Vagina (tissue), 2 donors: ENCODE measurements at places on chromosomes 1 and 21.

GRCh38 chr1:32194984-32195383 lies 5.4 kb upstream of the CCDC28B start:
- DNase-seq, result no peak

GRCh38 chr1:82560566-82560965 lies 759.8 kb downstream of the ADGRL2 start:
- DNase-seq, result no peak

DNA sequence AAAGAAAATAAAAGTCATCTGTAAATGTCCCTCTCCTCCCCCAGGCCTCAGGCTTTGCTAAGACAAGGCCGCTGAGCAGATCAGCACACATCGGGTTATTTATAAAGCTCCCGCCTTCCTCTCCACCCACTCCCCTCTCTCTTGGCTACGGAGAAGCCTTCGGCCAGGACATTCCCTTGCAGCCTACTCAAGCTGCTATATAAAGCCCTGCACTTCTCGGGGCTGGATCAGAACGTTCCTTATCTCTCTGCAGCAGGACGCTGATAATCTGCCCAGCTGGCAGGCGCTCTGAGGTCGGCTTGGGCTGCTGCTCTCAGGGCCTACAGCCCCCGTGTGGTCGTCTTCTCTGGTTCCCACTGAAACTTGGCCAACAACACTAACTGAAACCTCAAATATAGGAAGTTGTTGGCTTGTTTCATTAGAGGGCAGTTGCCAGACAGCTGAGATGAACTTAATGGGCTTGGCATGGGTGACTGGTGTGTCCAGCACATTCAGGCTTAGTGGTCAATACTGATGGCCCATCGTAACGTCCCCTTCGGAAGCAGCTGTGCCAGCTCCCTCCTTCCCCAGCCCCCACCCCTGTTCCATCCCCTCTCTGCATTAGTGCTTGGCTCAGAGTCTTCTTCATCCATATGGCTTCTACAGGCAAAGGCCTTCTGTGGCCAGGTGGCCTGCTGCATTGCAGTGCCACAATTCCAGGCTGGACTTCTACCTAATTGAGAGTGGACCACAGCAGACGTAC lies 64.6 kb downstream of the IER5 start:
- no peak for DNase-seq

DNA sequence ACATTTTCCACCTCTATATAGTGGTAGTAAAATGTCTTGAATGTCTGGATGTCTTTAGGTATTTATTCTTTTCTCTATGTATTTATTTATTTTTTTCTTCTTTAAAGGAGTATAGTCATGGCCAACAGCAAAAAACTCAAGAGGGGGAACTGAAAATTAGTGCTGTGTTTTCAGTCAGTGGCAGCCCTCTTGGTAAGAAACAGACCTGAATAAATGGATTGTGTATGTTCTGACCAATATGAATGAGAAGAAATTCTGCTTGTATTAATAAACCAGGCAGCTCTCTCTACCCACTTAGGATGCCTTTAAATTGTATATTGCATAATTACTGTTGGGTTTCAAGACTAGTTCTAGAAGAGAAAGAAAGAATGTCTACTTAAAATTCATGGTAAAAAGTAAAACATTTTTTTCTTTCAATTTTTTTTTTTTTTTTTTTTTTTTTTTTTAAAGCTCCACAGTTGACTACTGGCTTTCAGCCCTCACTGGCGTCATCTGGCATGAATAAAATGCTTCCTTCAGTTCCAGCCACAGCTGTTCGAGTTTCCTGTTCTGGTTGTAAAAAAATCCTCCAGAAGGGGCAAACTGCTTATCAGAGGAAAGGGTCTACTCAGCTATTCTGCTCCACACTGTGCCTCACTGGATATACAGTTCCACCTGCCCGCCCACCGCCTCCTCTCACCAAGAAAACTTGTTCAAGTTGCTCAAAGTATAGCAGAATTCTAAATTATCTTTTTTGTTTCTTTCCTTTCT lies 101.6 kb downstream of the ZMYM4 start:
- no peak for DNase-seq

DNA sequence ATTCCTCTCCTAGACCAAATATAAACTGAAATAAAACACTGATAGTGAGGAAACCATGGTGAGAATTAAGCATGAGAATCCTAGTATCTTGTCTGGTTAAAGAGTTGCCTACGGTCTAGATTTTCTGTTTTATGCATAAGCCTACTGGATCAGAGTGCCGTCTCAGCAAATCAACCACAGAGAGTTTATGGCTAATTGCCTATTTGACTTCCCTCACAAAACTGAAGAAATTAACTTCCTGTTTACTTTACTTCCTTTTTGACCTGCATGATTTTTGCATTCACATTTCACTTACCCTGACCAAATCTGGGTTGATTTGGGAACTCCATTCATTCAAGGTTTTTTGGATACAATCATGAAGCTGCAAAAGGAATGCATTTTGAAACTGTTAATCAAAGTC lies 5.0 kb downstream of the GCLM start:
- no peak for DNase-seq

DNA sequence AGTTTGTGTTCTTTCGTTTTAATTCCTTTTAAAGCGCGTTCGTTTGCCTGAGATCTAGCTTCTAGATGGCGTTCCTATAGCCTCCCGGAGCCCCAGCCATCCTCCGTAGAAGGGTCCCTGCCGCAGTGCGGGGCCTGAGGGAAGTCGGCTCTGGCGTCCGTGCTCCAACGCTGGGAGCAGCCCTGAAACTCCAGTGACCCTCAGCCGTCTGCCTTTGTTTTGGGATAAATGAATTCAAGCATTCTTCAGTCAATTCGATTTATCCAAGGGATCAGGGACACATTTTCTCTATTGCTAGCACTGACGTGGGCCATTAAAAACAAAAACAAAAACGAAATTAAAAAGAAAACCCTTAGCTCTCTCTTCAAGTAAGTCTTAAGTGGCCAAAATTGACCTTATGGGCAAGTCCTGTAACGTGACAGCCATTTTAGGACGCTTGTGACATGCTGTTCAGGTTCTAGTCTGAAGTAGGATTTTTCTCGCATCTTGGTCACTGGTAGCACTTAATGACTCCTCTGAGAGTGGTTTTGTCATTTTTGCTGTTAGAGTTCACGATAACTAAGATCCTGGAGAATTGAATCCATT lies 742 bp upstream of the HSPA13 start:
- no peak for DNase-seq

DNA sequence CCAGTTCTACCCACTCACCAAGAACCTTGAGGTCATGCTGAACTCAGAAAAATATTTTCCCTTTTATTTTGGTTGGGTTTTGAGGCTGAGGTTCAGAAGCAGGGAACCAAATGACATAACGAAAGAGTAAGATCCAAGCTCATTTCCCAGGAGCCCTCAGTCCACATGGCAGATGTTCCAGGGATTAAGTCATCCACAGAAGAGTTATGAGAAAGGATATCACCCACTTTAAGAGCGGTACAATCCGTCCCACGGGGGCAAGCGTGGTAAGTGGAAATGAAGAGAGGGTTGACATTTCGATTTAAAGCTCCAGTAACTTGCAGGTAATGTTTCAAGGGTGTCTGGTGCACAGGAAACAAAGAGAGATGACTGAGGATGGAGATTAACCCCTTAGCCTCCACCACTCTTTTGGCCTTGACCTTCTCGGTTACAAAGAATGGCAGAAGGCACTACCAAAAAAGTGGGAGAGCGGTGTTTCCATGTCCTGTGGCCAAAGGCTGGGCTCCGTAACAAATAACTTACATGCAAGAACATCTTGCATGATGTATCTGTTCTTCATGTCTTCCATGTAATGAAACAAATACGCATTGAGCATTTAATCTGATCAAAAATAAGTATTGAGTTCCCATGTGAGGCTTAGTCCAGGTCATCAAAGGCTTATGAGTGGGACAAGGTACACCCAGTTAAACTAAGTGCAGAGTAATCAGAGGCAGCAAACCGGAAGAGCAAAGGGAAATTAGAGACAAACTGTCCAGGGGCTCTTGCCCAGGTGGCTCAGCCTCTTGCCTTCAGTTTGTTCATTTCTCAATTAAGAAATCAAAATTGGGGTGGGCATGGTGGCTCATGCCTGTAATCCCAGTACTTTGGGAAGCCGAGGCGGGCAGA lies 241.4 kb downstream of the TOMM20 start:
- DNase-seq, result no peak

DNA sequence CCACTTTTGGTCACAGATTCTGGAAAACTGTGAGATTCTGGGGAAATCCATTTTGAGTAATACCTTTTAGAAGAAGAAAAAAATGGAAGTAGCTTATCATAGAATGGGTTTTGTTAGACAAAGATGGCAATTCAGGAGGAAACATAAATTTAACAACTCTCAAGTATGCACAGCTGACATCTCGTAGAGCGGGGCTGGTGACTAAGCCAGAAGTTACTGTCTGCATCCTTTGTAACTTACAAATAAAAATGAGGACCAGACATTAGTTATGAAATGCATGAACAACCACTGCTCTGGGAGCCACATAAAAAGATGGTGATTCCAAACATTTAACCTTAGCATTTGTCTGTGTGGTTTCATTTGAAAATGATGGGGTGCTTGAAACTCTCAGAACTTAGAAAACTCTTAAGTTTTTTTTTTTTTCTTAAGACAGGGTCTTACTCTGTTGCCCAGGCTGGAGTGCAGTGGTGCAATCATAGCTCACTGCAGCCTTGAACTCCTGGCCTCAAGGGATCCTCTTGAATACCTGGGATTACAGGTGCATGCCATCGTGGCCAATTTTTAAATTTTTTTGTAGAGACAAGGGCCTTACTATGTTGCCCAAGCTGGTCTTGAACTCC lies 49.2 kb upstream of the ATP5PO start:
- DNase-seq, result peak; percentile 9

- DNase-seq, result no peak
Observed at GRCh38 chr21:24716281-24716918, 890.9 kb downstream of the MRPL39 start.

- DNase-seq, result no peak
Observed at GRCh38 chr1:83693427-83694126, 305.4 kb downstream of the TTLL7 start.

DNA sequence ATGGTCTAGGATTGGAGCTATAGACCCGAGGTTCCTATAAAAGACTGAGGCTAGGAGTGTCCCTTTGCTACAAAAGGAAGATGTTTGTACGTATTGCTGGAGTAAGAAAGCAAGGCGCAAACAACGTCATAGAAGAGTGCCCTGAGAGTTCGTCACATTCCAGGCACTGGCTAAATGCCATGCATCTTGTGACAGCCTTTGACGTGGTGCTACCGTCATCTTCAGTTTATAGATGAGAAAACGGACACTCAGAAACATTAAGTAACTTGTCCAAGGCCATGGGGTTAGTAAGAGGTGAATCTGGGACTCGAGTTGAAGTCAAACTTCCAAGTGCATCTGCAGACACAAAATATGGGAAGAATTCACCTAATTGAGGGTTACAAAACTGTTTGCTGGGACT lies 104.2 kb upstream of the SLC45A1 start:
- DNase-seq, result no peak

DNA sequence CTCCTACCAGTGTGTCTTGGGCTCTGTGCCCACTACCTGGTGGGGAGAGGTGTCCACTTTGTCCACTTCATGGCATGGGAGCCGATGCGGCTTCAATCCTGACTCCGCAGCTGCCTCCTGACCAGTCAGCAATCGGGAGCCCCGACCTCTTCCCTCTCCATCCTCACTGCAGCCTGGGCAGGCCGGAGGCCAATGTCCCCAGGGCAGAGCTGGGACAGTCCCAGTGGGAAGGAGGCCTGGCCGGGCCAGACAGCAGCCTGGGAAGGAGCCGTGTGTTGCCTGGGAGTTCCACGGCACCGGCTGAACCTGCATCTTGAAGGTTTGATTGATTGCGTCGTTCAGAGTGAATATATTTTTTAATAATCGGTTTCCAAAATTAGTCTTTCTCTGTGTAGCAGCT lies 330.9 kb upstream of the VAMP3 start:
- DNase-seq, result no peak

DNA sequence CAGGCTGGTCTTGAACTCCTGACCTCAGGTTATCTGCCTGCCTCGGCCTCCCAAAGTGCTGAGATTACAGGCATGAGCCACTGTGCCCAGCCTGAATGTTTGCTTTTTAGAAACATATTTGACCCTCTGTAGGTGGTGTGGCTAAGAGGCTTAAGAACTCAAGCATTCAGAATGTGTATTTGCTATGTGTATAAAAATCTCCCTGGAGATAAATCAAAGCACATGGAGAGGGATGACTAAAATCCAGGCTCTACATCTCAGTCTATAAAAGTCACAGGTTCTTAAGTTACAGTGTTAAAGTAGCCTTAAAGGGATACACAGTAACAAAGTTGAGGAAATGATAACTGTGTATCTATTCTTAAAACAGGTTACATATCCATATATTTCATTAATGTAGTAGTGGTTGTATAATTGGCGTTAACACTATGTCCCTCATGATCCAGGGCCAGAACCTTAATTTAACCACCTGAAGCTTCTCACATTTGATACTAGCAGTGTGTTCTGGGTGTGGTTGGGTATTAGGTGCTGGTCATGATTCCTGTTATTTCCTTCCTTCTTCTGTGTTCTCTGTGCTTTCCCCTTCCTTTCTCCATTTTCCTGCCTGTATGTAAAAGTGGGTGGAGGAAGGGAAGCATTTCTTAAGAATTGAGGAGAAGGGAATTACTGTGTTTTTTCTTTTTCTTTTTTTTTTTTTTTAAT lies 16.2 kb downstream of the GIPC2 start:
- no peak for DNase-seq

DNA sequence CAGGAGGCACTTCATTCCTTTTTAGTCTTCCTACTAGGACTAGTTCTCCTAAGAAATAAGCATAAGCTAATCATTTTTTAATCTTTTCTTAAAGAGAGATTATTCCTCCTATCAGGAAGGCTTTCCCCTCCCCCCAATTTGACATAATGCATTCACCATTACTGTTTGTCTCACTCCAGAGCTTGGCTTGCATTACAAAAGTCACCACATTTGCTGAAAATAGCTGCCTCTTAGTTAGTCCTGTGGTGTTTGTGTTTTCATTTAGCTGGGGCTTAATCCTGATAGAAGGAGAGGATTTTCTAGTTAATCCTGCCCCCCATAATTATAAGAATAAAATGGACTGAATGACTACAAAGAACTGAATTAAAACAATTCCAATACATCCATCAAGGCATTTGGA lies 307.1 kb upstream of the RRP15 start:
- no peak for DNase-seq
